Activated CD4-positive, alpha-beta memory T cell treated with anti-CD3 and anti-CD28 coated beads, Interleukin-2, amount 10 ng/mL, durations not matched to agents 7 days and 5 days (primary cell): ENCODE measurements at places on chromosomes 3 and 15. TPM values are rescaled to one million over a fixed set of nuclear protein-coding genes. Genes with fewer than 3 reads are reported as not detected.

DNA sequence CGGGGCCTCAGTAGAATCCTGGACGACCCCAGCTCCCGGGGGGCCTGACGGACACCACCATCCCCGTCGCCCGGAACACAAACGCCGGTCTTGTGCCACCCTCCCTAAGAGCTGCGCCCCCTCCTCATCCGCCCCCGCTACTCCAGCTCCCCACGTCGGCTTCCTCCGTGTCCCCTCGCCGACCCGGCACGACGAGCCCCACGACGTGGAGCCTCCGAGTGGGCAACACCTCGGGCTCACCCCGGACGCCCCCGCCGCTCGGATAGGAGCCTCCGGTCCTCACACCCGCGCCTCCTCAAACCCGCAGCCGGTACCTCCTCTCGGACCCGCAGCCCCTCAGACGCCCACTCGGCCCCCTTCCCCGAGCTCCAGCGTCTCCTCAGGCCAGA, 525 bp downstream of the NPTN start:
- peaks cover 21% of the 10 kb centered on the region for H3K27me3 ChIP-seq
- peaks cover 56% of the 10 kb centered on the region for H3K4me1 ChIP-seq
- peaks cover 2% of the 10 kb centered on the region for H3K36me3 ChIP-seq
- H3K27ac ChIP-seq: peak overlapping the region; percentile 48
- no peak for DNase-seq
- peak overlapping the region; percentile 85 for H3K4me3 ChIP-seq

- no peaks in the 10 kb centered on the region for H3K27me3 ChIP-seq
- no peak for DNase-seq
- H3K27ac ChIP-seq: no peak overlapping the region
Measured at GRCh38 chr15:36933255-36933990, 166.9 kb downstream of the MEIS2 start.

DNA sequence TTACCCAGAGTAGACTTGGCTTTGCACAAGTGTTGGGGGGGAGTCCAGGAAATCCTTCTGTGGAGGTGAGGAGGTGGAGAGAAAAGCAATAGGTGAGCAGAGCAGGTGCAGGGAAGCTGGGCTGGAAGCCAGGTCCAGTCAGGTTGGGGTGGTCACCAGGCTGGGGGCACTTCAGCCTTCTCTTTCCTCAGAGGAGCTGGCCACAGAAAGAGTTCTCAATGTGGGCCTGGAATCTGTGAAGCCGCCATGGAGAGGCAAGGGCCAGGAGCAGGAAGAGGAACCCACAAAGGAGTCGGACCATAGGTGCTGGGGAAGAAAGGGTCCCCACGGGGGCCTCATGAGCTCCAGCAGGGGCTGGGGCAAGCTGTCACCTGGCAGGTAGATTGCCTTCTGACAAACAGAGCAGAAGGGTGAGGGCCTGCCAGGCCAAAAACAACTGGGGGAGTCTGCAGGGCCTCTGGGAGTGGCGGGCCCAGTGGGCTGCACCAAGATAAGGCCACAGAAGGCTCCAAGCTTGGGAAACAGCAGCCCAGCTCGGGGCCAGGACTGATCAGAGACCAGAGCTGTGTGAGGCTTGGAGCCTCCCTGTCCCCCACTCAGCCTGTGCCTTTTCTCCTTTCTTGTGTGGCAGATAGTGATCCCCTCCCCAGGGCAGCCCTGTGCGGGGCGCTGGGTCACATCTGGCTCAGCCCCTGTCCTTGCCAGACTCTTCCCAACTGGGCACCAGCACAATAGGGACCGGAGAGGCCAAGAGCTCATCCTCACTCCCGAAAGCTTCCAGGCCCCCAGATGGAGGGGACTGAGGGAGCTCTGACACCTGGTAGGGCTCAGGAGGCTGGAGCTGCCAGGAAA, 53.0 kb upstream of the FGD5 start:
- H3K36me3 ChIP-seq: peaks cover 2% of the 10 kb centered on the region
- no peak overlapping the region for H3K27ac ChIP-seq
- H3K4me3 ChIP-seq: no peak overlapping the region
- peaks cover 6% of the 10 kb centered on the region for H3K4me1 ChIP-seq
- no peak for DNase-seq

GRCh38 chr3:10695595-10696285, 120.3 kb upstream of the SLC6A11 start:
- no peak overlapping the region for H3K27ac ChIP-seq
- peaks cover 19% of the 10 kb centered on the region for H3K27me3 ChIP-seq
- no peaks in the 10 kb centered on the region for H3K4me1 ChIP-seq
- DNase-seq: no peak
- no peak overlapping the region for H3K4me3 ChIP-seq

GRCh38 chr15:45921376-45921775, 286.5 kb downstream of the SQOR start:
- no peaks in the 10 kb centered on the region for H3K36me3 ChIP-seq
- no peak overlapping the region for H3K27ac ChIP-seq
- no peak overlapping the region for H3K4me3 ChIP-seq
- H3K4me1 ChIP-seq: no peaks in the 10 kb centered on the region
- DNase-seq: no peak

GRCh38 chr3:23959135-23959900, 14.2 kb downstream of the NR1D2 start:
- H3K4me3 ChIP-seq: no peak overlapping the region
- H3K36me3 ChIP-seq: peaks cover 3% of the 10 kb centered on the region
- DNase-seq: no peak
- no peak overlapping the region for H3K27ac ChIP-seq
- H3K27me3 ChIP-seq: no peaks in the 10 kb centered on the region

GRCh38 chr3:40770061-40770460, 245.3 kb downstream of the ZNF621 start:
- no peak overlapping the region for H3K4me3 ChIP-seq
- no peaks in the 10 kb centered on the region for H3K36me3 ChIP-seq
- no peak for DNase-seq
- H3K4me1 ChIP-seq: peaks cover 2% of the 10 kb centered on the region
- no peak overlapping the region for H3K27ac ChIP-seq
- peaks cover 1% of the 10 kb centered on the region for H3K27me3 ChIP-seq

DNA sequence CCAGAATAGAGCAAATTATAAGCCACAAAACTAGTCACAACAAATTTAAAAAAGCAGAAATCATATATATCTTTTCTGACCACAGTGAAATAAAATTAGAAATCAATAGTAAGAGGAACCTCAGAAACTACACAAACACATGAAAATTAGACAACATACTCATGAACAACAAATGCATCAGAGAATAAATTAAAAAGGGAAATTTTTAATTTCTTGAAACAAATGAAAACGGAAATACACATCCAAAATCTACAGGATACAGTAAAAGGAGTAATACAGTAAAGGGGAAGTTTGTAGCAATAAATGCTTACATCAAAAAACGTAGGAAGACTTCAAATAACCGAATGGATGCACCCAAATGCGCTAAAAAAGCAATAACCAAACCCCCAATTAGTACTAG, 19.2 kb downstream of the NME9 start:
- H3K36me3 ChIP-seq: peaks cover 5% of the 10 kb centered on the region
- H3K27me3 ChIP-seq: peaks cover 24% of the 10 kb centered on the region
- no peak overlapping the region for H3K27ac ChIP-seq
- no peaks in the 10 kb centered on the region for H3K4me1 ChIP-seq

DNA sequence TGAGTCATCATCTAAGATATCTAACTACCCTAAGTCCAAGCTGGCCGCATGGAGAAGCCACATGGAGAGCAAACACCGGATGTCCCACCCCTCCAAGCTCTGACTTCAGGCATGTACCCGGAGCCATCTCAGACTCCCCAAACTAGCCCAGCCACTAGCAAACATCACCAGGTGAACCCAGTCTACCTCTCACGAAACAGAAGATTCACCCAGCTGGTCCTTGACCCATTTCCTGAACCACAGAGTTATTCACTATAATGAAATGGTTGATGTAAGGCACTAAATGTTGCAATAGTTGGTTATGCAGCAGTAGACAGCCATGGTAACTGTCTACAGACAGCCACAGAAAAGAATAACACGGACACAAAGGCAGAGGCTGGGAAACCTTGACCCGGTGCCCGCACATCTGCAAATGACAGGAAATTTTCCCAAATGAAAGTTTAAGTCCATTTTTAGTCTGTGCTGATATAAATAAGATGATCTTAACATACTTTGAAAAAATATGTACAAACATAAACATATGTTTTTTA, 265.5 kb upstream of the ATP10A start:
- H3K27me3 ChIP-seq: no peaks in the 10 kb centered on the region
- DNase-seq: no peak
- H3K27ac ChIP-seq: no peak overlapping the region
- no peaks in the 10 kb centered on the region for H3K36me3 ChIP-seq
- H3K4me3 ChIP-seq: no peak overlapping the region

- DNase-seq: no peak
- no peak overlapping the region for H3K4me3 ChIP-seq
- H3K36me3 ChIP-seq: peaks cover 27% of the 10 kb centered on the region
- H3K27me3 ChIP-seq: no peaks in the 10 kb centered on the region
Measured at GRCh38 chr15:99818872-99819271, 85.6 kb upstream of the LYSMD4 start.

The CLDN16 gene
- not detected for total RNA-seq

The PLA2G4E gene
- total RNA-seq: not detected
